ENCODE measurements at places on chromosomes 16 and 17.

DNA sequence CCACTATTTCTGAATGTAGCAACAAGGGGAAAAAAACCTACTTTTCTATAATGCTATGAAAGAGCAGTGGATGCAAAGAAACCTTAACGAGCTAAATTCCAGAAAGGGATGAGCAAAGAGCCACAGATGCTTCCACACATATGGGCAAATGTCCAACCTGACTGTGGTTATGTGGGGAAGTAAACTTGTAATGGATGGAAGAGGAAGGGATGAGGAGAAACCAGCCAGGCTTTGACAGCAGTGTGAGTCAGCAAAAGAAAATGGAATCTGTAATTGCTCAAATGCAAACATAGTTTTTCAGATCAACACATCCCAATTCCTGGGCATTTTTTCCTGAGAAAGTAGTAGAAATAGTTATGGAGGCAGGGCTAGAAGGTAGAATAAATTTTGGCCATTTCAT is 204.8 kb upstream of the CPHXL start:
- H3K4me3 ChIP-seq, result no peak overlapping the region
- no peak overlapping the region for H3K27ac ChIP-seq
- H3K27me3 ChIP-seq, result no peaks in the 10 kb centered on the region
- H3K36me3 ChIP-seq, result no peaks in the 10 kb centered on the region

GRCh38 chr17:58605470-58605869 is 86.4 kb downstream of the TEX14 start:
- no peak for DNase-seq
- H3K27ac ChIP-seq, result no peak overlapping the region
- H3K36me3 ChIP-seq, result no peaks in the 10 kb centered on the region
- H3K4me3 ChIP-seq, result no peak overlapping the region
- no peaks in the 10 kb centered on the region for H3K27me3 ChIP-seq

DNA sequence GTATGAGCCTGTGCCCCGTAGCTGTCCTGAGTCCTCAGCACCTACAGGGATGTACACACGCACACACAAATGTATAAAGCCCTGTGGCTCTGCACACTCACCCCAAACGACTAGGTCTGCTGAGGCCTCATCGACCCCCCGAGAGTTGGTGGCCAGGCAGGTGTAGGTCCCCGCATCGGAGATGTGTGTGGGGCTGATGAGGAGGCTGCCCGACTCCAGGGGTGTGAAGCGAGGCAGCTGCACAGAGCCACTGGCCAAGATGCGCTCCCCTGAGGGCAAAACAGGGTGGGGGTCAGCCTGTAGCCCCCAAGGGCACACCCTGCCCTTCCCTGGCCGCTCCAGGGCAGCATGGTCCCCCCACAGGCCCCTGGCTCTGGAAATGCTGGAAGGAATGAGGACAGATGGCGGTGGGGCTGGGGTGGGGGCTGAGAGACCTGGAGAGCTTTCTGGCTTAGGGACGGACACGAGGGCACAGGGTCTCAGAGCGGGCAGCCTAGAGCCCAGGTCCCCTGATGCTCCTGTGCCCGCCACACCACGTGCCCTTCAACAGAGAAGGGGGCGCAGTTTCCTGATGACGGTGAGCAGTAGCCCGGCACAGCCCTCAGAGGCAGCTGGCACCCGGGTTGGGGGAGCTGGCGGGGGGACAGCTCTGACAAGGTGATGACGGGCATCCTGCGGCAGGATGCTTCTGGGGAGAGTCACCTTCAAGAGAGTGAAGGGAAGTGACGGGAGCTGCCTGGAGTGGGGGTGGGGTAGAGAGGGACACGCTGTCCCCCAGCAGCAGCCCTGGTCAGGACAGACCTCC is 119.8 kb upstream of the CDC42EP4 start:
- no peak for DNase-seq
- H3K36me3 ChIP-seq, result no peaks in the 10 kb centered on the region
- no peaks in the 10 kb centered on the region for H3K27me3 ChIP-seq
- no peaks in the 10 kb centered on the region for H3K4me1 ChIP-seq
- H3K4me3 ChIP-seq, result no peak overlapping the region
- no peak overlapping the region for H3K27ac ChIP-seq

DNA sequence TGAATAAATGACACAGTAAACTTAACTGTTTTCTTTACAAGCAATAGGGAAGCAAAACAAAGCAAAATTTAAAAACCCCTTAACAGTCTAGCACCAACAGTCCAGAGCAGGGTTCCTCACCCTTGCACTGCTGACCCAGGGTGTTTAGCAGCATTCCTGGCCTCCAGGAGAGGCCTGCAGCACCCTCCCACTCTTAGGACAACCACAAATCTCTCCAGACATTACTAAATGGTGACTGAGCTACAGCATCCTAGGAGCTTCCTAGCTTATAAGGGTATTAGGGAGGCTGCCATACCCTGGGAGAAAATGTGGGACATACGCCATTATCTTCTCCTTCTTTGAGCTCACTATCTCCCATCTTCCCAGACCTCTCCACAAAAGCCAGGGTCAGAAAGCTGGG is 15.9 kb downstream of the POLG2 start:
- no peak overlapping the region for H3K4me3 ChIP-seq
- no peaks in the 10 kb centered on the region for H3K27me3 ChIP-seq
- no peaks in the 10 kb centered on the region for H3K4me1 ChIP-seq
- H3K36me3 ChIP-seq, result peaks cover 58% of the 10 kb centered on the region

- H3K4me1 ChIP-seq, result peaks cover 16% of the 10 kb centered on the region
- no peaks in the 10 kb centered on the region for H3K36me3 ChIP-seq
- DNase-seq, result no peak
- no peak overlapping the region for H3K27ac ChIP-seq
- H3K4me3 ChIP-seq, result no peak overlapping the region
Measured at GRCh38 chr17:77420804-77421629, 280.2 kb downstream of the SEC14L1 start.

DNA sequence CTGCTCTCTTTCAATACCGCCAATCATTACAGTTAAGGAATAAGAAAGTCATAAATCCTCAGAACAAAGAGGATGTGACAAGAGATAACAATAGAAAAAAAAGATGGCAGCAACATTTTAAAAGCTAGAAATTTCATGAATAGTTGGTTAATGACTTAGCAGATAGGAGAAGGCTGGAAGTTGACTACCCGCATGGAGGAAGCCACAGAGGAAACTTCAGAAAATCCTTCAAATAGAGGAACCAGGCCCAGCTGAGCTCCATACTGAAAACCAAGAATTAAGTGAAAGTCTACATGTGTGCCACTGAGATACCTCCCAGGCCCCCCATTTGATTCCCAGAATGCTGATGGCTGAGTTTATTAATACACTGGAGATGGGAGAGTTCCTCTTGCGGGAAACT is 109.3 kb downstream of the GSG1L start:
- no peaks in the 10 kb centered on the region for H3K36me3 ChIP-seq
- no peak overlapping the region for H3K27ac ChIP-seq
- H3K4me3 ChIP-seq, result no peak overlapping the region
- no peaks in the 10 kb centered on the region for H3K27me3 ChIP-seq
- DNase-seq, result peak; percentile 31
- no peaks in the 10 kb centered on the region for H3K4me1 ChIP-seq

DNA sequence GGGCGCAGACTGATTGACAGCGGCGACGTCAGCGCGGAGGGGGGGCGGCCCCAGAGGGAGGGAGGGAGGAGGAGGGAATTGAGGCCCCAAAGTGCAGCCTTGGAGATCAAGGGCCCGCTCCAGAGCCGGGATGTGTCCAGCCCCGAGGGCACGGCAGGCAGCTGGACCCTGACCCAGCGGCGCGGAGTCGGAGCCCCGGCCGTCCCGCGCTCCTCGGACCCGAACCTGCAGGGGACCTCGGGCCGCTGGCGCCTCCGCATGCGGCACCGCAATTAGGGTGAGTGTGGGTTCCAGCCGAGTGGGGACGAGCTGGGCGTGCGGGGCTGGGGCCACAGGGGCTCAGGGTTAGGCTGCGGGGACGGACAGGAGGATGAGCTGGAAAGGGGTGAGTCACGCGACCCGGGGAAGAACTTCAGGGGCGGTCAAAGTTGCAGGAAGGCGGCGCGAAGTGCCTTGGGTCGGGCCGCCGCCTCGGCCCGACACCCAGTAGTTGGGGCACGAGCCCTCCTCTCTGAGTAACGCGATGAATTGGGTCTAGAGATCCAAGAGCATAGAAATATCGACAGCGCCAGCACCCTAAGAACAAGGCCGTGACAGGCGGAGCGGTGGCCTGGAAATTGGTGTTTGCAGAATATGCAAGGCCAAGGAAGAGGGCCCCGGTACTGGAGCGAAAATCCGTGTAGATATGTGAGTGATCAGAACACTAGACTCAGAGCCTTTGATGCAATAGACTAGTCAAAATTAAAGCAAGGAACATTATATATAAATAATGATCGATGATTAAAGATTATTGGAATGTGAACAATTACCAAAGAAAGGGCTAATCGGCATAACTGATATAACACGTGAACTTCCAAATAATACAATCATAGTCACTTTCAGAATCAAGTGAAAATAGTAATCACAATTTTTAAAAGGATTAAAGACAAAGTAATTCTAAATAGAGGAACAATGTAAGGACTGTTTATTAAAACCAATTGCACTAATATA is at the start of gene TBX4:
Gene TBX4 (plus strand): TSS at position 122 of the 990 bp plus-strand sequence. CDS start 4,069 bp downstream, outside the sequence.
- no peak within 1 kb of the TSS for H3K27ac ChIP-seq
- H3K4me1 ChIP-seq, result peaks cover 14% of the 10 kb centered on the region

DNA sequence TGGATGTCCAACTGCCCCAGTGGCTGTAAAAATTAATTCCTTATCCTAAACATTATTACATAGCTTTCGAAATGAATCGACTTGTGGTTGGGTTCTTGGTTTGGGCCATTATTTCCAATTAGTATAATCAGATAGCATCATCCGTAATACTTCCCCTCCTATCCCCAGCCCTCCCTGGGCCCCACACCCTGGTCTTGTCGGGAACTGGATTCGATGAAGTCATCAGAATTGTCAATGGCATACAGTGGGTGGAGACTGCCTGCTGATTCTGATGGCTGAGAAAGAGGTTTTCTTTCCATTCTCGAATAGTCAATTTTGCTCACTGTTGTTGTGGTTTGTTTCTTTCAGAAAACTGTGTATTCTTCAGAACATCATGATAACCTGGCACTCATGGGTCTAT is 395.1 kb downstream of the SEC14L1 start:
- no peaks in the 10 kb centered on the region for H3K27me3 ChIP-seq
- no peak for DNase-seq
- H3K36me3 ChIP-seq, result no peaks in the 10 kb centered on the region
- no peak overlapping the region for H3K4me3 ChIP-seq
- H3K27ac ChIP-seq, result no peak overlapping the region

GRCh38 chr17:15081008-15081407 is 184.1 kb downstream of the PMP22 start:
- no peaks in the 10 kb centered on the region for H3K36me3 ChIP-seq
- H3K4me1 ChIP-seq, result no peaks in the 10 kb centered on the region
- H3K4me3 ChIP-seq, result no peak overlapping the region
- H3K27me3 ChIP-seq, result no peaks in the 10 kb centered on the region

DNA sequence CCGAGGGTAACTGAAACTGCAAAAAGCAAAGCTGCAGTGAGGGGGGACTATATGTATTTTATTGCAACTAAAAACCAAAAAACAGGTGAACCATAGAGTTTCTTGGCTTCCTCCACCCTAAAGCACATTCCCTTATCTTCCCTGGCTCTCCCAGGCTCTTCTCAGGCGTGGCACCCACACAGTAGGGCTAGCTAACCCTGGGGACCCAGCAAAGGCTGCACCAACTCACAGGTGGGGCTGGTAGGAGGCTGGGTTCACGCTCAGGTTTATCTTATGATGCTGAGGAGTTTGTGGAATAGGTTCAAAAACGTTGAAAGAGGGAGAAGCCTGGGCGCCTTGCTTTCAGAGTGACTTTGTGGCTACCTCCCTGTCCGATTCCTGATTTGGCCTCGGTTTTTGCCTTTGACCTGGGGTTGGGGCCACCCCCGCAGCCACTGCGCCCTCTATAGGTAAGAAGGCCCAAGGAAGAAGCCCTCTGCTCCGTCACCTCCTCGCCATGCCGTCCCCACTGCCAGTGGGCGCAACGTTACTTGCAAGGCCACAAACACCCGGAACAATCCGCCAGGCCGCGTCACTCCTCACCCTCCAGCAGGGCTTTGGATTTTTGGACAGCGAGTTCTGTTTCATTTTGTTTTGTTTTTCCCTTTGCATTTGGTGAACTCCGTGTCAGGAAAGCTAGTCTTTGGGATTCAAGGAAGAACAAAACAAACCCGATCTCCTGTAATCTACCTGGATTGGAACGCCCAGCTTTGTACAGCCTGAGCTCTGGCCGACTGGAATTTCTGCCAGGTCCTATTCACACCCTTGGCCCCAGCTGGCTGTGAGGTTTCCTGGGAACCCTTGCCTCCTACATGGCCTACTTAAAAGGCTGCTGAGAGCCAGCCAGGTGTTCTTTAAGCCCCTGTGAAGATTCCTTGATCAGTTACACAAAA is 60.8 kb downstream of the TBC1D16 start:
- H3K27ac ChIP-seq, result no peak overlapping the region
- H3K4me3 ChIP-seq, result no peak overlapping the region
- H3K36me3 ChIP-seq, result peaks cover 14% of the 10 kb centered on the region
- no peaks in the 10 kb centered on the region for H3K4me1 ChIP-seq
- no peaks in the 10 kb centered on the region for H3K27me3 ChIP-seq

- no peak for DNase-seq
- no peak overlapping the region for H3K4me3 ChIP-seq
- no peaks in the 10 kb centered on the region for H3K27me3 ChIP-seq
- peaks cover 10% of the 10 kb centered on the region for H3K4me1 ChIP-seq
- H3K27ac ChIP-seq, result no peak overlapping the region
Measured at GRCh38 chr16:57997176-57997527, 3.3 kb downstream of the ZNF319 start.

GRCh38 chr17:11950771-11951519 is 46.3 kb downstream of the ZNF18 start:
- H3K27ac ChIP-seq, result no peak overlapping the region
- H3K4me3 ChIP-seq, result no peak overlapping the region
- DNase-seq, result no peak

DNA sequence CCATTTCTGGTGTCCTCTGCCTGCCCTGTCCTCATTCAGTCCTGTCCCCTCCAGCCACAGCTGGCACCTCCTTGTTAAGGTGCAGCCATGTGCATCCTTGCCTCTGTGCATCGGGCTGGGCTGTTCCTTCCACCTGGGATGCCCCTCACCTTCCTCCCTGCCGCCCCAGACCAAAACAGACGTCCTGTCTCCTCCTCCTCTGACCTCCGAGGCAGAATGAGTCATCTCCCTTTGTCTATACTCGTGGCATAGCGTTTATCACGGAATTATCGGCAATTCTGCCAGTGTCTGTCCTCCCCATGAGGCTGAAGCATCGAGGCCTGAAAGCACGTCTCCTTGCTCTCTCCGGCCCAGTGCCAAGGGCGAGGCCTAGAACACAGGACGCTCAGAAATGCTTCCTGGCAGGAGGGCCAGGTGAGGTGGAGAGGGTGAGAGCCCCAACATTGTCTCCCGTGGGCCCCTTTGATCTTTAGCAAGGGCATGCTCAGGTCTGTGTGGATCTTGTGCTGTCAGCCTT is 4.6 kb downstream of the RAI1 start:
- no peak for DNase-seq
- peaks cover 24% of the 10 kb centered on the region for H3K4me1 ChIP-seq
- H3K27me3 ChIP-seq, result no peaks in the 10 kb centered on the region
- H3K4me3 ChIP-seq, result no peak overlapping the region

GRCh38 chr17:65509032-65509431 is 52.4 kb downstream of the AXIN2 start:
- H3K27ac ChIP-seq, result no peak overlapping the region
- H3K4me1 ChIP-seq, result no peaks in the 10 kb centered on the region
- DNase-seq, result no peak
- H3K4me3 ChIP-seq, result no peak overlapping the region

- H3K27ac ChIP-seq, result peak overlapping the region; percentile 13
- no peaks in the 10 kb centered on the region for H3K36me3 ChIP-seq
- peaks cover 5% of the 10 kb centered on the region for H3K4me1 ChIP-seq
- DNase-seq, result peak; percentile 81
Measured at GRCh38 chr17:2222901-2223616, 80.5 kb downstream of the SMG6 start.
